ENCODE measurements at places on chromosomes 6 and 20. TPM values are rescaled to one million over a fixed set of nuclear protein-coding genes. Genes with fewer than 3 reads are reported as not detected.

TAGAP gene
- polyA plus RNA-seq: 1.6 TPM

ANKRD66 gene
- 2.7 TPM for polyA plus RNA-seq

TBXT gene
- not detected for polyA plus RNA-seq

ADTRP gene
- polyA plus RNA-seq: 1.3 TPM

SUMO4 gene
- 1.3 TPM for polyA plus RNA-seq

ZNFX1 gene
- 16.6 TPM for polyA plus RNA-seq

CRISP3 gene
- polyA plus RNA-seq: 0.33 TPM

CPXM1 gene
- polyA plus RNA-seq: 93.7 TPM

- no peak for DNase-seq
Observed at GRCh38 chr6:129696843-129697242, 13.1 kb downstream of the ARHGAP18 start.

- peak; percentile 71 for DNase-seq
Observed at GRCh38 chr6:64012351-64013001, 376.9 kb downstream of the PHF3 start.

DNA sequence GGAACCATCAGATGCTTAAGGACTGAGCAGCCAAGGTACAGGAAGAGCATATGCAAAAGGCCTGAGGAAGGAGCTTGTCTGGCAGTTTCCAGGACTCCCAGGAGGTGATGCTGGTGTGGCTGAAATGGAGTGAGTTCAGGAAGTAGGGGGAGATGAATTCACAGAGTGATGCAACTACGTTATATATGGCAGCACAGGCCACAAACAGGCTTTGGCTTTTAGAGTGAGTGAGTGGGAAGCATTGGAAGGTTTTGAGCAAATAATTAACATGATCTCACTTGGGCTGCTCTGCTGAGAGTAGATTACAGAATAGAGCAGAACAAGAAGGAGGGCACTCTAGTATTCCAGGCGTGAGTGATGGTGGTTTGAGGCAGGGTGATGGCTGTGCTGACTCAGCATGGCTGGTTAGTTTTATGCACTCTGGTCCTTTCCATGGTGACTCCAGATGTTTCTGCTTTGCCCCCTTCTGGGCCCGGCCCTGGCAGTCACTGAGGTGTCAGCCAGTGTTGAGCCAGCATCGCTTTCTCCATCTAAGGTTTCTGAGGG, 6.5 kb downstream of the BTN2A2 start:
- DNase-seq: no peak

- no peak for DNase-seq
Observed at GRCh38 chr6:136344420-136344819, 54.8 kb upstream of the BCLAF1 start.

- no peak for DNase-seq
Observed at GRCh38 chr6:75266716-75267291, 17.8 kb downstream of the TMEM30A start.

DNA sequence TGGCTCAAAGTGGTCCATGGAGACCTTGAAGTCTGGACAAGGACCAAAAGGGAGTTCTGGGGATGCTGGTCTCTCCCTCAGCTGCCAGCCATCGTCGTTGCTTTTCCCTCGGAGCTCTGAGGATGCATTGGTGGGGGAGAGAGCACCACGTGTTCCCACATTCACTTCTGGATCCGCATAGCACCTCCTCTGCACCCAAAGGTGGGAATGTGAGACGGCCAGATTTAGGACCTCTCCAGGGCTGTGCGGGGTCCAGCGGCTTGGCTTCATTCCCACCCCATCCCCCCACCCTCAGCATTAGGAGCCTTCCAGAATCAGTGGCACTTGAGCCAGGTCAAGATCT, 1.1 kb downstream of the EPB41L1 start:
- DNase-seq: no peak

DNA sequence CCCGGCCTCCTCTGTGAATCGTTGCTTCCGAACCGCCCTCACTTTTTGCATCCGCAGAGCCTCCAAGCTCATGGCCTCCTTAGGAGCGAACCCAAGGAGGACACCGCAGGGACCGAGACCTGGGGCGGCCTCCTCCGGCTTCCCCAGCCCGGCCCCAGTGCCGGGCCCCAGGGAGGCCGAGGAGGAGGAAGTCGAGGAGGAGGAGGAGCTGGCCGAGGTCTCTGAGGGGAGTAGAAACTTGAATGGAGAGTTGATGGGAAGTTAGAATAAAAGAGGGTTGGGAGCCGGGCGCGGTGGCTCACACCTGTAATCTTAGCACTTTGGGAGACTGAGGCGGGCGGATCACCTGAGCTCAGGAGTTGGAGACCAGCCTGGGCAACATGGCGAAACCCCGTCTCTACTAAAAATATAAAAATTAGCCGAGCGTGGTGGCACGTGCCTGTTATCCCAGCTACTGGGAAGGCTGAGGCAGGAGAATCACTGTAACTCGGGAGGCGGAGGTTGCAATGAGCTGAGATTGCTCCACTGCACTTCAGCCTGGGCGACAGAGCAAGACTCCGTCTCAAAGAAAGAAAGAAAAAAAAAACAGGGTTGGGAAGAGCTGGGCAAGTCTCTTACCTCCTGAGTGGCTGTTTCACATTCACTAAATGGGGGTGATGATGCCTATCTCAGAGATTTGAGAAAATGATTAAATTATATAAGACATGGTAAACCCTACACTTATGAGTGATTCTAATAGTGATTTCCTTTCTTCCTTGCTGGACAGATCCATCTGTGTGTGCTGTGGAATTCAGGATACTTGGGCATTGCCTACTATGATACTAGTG, 805 bp downstream of the MSH5 start:
- DNase-seq: peak; percentile 60
